ENCODE measurements at places on chromosomes 2 and 18.
A peak's percentile ranks its signal among the peaks of the same experiment; 100 is the strongest.

DNA sequence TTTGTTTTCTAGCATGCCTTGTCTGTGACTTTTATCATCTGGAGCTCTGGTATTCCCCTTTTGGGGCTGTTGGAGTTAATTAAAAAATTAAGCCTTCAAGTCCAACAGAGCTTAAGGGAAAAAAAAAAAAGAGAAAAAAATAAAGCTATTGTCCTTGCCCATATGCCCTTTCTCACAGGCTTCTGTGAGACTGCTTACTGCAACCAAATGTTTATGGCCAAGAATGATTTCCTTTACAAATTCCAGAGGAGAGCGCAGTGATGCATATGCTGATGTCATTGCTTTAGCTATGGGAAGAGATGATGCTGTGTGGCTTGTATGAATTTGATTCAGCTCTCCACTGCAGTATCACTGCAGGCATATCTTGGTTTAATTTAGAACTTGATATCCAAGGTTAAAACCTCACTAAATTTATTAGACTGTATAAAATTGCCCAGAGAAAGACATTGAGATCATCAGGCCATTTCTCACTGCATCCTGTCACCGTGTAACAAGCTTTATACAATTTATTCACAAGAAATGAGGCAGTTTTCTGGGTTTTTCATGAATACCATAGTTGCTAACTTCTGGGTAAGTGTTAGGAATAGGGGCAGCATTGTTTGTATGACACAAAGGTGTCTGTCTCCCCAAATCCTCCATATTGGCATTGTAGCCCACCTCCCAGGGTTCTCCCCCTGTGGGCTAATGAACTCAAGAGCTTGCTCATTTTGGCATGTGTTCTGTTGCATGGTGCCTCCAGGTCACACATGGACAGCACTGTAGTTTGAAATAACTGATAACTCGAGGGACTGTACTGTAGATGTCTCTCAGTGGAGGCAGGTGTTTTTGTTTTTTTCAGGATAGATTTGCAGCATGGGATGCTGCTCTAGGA is 85.0 kb downstream of the TANC1 start:
- no peak for DNase-seq

DNA sequence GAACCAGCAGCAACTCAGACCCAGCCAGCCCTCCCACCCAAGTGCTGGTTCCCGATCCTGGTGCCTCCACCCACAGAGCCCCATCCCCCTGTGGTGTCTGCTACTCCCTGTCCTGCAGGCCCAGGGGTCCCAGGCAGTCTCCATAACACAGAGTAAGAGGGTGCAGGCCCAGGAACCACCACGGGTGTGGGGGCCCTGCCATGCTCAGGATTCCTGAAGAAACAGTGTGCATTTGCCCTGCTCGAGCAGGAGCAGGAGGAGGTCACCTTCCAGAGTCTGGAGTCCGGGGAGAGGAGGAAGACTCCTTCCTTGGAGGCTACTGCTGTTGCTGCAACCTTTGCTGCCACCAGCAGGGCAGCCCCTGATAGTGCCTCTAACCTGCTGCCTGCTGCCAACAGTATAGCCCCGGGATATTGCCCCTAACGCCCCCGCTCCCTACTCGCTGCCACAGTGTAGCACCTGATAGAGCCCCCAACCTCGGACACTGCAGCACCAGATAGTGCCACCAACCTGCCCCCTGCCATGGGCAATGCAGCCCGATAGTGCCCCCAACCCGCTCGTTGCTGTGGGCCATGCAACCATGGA is 46.8 kb upstream of the ANKRD62 start:
- DNase-seq = no peak

DNA sequence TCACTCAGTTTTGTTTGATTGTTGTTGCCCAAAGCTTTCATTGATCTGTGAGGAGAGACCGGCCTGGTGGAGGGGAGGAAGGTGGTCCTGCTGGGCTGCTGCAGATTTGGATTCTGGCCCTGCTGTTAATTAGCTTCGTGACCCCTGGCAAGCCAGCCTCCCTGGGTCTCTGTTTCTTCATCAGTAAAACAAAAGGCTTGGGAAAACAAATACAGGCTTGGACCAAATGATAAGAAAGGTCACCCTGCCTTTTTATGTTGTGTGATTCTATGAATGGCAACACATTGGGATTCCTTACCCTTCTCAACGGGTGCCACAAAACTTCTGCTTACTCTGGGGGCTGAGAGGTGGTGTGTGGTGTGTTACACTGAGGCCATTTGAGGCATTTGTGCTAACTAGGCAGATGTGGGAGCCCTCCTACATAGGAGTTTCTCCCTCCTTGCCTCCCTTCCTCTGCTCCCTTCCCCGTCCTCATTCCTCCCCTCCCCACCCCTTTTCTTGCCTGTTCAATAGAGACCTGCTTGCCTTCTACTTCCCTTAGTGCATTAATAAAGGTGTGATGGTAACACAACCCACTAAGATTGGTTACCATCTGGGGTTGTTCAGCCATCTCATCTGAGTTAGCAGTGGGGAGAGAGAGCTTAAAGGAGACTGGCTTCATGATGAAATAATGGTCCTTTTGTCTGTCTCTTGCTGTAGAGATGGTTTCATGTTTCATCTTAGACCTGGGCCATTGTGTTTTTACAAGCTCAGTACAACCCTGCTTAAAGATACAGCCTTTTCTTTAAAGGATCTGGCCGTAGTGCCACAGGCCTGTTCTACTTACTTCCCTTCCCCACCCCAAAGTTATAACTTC is 96.2 kb downstream of the TANC1 start:
- no peak for DNase-seq

DNA sequence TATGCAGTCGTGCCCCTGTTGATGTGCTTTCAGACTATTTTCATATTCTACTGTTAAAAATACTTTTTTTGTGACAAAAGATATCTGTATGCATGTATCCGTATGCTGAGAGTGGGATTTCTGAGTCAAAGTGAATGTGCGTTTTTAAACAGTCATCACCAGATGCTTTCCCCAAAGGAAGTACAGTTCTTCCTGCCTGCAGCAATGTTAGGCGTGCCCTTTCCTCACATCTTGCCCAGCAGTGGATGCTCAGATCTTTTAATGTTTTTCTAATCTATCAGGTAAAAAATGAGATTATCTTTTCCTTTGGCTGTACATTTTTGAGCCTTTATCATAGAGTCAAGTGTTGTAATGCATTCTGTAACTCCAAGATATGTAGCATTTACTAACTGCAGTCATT is 111.7 kb downstream of the PTPRM start:
- no peak for DNase-seq

DNA sequence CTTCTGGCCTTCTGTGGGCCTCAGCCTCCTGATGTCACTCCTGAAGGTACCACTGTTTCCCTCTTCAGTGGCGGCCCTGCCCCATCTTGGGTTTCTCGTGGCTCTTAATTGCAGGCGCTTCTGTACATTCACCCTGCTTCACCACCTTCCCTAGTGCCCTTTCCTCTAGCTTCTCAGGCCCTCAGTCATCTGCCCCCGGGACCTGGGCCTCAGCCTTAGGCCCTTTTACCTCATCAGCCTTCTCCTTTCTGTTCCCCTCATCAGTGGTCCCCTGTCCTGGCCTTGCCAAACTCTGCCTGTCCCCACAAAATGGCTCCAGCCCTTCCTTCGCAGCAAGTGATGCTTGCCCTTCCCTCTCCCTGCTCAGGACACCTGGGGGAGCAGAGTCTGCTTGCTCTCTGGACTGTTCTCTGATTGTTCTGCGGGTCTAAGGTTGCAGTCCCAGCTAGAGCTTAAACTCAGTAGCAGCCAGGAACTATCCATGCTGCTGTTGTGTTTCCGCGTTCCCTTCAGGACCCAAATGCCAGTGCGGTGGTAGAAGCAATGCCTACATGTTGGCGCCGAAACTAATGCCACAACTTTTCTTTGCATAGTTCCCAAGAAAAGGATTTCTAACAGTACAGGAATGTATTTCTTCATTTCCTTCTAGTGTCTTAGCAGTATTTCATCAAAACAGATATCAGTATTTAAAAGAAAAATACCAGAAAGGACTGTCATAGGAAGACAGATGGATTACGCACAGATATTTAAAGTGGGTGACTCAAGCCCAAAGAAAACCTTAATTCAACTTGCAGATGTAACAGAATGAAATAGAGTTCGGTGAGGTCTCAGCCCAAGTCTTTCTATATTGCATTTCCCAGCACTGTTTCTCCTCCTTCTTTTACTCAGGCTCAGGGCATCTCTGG is 7.5 kb downstream of the ASB1 start:
- no peak for DNase-seq

GRCh38 chr2:88133875-88134274 is 6.0 kb upstream of the FABP1 start:
- no peak for DNase-seq

- DNase-seq = no peak
Measured at GRCh38 chr2:237485844-237486243, 1.2 kb upstream of the MLPH start.

GRCh38 chr2:30208453-30208852 is 22.9 kb upstream of the LBH start:
- DNase-seq = peak; percentile 63

- DNase-seq = no peak
Measured at GRCh38 chr2:218393750-218394290, 5.8 kb upstream of the CTDSP1 start.

DNA sequence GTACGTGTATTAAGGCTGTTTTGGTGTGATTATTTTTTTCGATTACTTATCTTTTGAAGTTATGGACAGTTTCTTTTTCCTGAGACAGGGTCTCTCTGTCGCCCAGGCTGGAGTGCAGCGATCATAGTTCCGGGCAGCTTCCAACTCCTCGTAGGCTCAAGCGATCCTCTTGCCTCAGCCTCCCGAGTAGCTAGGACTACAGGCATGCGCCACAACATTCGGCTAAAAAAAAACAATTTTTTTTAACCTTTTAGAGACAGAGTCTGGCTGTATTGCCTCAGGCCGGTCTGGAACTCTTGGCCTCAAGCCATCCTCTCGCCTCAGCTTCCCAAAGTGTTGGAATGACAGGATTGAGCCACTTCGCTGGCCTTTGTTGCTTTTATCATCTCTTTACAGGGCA is 945 bp downstream of the HAT1 start:
- DNase-seq = no peak

DNA sequence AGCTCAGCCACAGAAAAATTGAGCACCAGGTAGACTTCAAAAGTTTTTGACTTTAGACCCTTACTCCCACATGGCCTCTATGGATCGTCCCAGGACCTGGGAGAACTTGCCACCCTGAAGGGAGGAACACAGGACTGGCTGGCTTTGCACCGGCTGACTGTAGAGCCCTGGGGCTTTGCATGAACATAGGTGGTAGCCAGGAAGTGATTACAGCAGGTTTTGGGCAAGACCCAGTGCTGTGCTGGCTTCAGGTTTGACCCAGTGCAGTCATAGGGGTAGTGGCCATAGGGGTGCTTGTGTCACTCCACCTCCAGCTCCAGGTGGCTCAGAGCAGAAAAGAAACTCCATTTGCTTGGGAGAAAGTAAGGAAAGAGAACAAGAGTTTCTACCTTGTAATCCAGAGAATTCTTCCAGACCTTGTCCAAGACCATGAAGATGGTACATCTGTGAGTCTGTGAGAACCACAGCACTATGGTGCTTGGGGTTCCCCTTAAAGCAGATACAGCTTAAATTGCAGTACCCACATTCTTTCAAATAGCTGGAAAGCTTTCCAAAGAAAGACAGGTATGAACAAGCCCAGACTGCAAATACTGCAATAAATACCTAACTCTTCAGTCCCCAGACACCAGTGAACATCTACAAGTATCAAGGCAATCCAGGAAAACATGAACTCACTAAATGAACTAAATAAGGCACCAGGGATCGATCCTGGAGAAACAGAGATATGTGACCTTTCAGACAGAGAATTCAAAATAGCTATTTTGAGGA is 13.0 kb upstream of the SESTD1 start:
- no peak for DNase-seq

DNA sequence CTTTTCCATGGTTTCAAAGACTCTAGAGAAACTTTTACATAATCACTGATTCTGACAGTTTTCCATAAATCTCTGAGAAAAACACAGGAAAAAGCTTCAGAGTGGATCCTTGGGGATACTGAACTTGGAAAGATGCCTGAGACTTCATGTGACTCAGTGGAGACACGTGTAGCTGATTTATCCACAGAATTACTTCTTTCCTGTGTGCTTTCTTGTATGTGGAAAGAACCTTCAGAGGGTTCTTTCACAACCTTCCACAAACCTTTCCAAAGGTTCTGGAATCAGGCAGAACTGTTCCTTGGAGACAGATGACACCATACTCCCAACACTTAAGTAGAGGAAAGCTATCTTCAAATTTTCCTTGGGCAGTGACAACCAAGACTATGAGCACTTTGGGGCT is 207.2 kb downstream of the RND3 start:
- DNase-seq = no peak

GRCh38 chr2:149595056-149595963 is 7.7 kb upstream of the MMADHC start:
- DNase-seq = no peak

DNA sequence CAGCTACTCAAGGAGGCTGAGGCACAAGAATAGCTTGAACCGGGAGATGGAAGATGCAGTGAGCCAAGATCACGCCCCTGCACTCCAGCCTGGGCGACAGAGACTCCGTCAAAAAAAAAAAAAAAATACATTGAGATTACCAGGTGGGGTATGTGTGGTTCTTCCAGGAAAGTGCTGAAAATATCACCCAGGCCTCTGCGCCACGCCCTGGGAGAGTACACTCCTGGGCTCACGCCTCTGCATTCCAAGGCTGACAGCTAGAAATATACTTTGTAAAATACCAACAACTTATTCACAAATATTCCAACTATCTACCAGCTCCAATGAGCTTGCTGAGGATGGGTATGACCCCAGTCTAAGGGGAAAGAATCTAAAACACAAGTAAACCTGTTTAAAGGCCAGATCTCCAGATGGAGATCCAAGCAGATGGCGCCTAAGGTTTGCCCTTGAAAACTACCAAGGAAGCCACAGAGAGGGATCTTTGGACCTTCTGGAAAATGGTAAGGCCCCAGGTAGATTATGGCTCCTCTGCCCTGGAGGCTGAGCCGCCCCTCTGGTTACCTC is 21.6 kb upstream of the B3GNT7 start:
- no peak for DNase-seq

DNA sequence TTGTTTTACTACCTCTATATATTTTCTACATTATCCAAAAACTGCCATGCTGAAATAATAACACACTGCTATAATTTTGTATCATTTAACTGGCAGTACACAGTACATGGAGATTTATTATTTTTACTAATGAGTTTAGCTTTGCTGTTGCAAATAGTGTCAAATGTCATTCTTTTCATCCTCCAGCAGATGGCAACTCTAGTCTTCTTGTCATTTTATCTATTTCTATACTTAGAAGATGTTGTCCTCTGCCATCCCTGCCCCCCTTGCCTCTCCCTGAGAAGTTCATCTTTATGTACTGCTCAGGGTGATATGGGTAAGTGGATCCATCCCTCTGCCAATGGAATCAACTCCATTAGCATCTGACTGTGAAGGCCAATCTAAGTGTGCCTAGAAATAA is 21.7 kb upstream of the LRRTM1 start:
- no peak for DNase-seq

- DNase-seq = no peak
Measured at GRCh38 chr18:48459465-48459864, 50.3 kb upstream of the ZBTB7C start.

GRCh38 chr2:217049422-217049821 is 189.6 kb upstream of the TNP1 start:
- DNase-seq = no peak

Measured in glutamatergic neuron (in vitro differentiated cells).